NCI-H69 (cell line): ENCODE measurements at places on chromosomes 2 and 18.

GRCh38 chr18:54157646-54158385 is 66.7 kb downstream of the MBD2 start:
- DNase-seq: no peak

DNA sequence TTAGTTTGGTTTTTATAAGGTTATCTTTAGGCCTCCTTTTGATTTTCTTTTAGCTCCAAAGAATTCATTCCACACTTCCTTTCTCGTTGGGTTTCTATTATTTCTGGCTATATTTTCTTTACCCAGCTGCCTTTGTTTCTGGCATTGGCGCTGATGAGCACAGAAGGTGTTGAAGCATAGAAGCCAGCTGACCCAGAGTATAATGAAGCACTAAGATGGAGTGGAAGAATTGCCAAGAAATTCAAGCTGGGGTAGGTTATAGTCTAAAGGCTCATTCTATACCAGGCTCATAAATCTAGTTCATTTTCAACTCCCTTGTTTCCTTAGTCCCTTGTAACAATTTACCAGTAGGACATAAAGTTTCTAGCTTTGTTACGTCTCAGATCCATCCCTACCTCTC is 169.5 kb downstream of the HRH4 start:
- no peak for DNase-seq

GRCh38 chr2:158726911-158727592 is 68.1 kb upstream of the DAPL1 start:
- peak; percentile 93 for DNase-seq

GRCh38 chr18:6294148-6294784 is 120.4 kb downstream of the L3MBTL4 start:
- peak; percentile 52 for DNase-seq

DNA sequence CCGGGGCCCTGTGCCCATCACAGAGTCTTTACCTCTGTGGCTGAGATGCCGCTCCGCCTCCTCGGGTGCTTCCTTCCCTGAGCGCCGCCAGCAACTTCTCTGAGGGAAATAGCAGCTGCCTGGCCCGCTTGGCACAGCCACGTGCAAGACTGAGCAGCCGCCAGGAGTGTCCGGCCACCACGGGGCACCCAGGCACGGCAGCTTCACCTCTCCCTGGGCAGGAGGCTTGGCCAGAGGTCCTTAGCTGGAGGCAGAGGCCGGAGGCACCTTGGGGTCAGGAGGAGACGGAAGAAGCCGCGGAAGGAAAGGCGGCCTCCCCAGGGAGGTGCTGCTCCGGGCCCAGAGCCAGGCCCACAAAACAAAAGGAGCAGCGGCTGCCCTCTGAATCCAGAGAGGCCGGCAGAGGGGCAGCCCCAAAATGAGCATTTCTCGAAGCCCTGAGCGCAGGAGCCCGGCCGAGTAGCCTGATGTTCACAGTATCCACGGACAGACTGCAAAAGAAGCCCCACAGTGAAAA is 6.0 kb upstream of the LIMS2 start:
- DNase-seq: no peak
